ENCODE measurements at places on chromosomes 13 and 19.

DNA sequence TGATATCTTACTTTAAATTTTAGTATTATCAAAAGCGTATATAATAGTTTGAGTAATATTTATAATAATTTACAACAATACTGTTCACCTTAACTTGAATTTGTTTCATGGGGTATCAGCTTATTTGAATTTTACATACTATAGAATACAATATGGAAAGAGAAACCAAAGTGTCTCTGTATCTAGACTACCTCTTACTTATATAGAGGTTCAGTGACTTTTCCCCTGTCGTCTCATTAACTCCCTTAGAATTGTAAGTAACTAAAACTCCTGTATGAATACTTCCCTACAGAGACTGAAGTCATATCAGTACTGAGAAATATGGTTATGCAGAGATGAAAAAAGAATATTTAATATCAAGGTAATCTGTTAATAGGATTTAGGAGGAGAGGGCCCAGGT is 26.8 kb downstream of the COG6 start:
- DNase-seq = no peak

- peak; percentile 81 for DNase-seq
These were observed 11.1 kb upstream of the ARRDC2 start for GRCh38 chr19:17996826-17997316.

- DNase-seq = no peak
These were observed 824.7 kb upstream of the SLITRK5 start for GRCh38 chr13:86846501-86846900.

DNA sequence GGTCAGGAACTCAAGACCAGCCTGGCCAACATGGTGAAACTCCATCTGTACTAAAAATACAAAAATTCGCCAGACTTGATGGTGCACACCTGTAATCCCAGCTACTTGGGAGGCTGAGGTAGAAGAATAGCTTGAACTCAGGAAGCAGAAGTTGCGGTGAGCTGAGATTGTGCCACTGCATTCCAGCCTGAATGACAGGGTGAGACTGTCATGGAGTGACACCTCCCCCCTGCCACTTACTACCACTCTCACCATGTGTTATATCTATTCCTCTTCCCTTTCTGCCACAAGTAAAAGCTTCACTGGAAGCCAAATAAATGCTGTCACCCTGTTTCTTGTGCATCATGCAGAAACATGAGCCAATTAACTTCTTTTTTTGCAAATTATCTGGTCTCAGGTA is 10.6 kb upstream of the CEACAM4 start:
- no peak for DNase-seq

DNA sequence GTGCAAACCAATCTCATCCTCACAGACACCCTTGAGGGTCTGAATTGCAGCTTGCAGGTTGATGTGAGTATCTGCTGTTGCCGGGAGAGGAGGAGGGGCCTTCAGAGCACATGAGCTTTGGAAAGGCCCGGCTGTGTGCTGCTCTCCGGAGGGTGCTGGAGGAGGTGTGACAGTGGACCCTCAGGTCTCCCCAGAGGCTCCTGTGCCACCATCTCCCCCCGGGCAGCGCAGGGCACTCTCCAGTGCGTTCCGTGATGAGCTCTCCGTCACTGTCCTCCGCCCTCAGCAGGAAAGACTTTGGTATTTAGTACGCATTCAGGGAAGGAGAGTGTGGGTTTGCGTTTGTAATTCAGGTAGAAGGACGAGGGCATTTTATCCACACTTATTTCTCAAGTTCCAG is 20.0 kb downstream of the LAMP1 start:
- DNase-seq = no peak

GRCh38 chr19:48393559-48394330 is at the start of gene GRIN2D:
Gene GRIN2D (plus strand): TSS chr19:48393668. CDS start chr19:48398393, 4,725 bp downstream.
- no peak for DNase-seq

- no peak for DNase-seq
These were observed 35.9 kb upstream of the DCT start for GRCh38 chr13:94515374-94515773.

- no peak for DNase-seq
These were observed 18.6 kb downstream of the DEDD2 start for GRCh38 chr19:42198676-42199439.

DNA sequence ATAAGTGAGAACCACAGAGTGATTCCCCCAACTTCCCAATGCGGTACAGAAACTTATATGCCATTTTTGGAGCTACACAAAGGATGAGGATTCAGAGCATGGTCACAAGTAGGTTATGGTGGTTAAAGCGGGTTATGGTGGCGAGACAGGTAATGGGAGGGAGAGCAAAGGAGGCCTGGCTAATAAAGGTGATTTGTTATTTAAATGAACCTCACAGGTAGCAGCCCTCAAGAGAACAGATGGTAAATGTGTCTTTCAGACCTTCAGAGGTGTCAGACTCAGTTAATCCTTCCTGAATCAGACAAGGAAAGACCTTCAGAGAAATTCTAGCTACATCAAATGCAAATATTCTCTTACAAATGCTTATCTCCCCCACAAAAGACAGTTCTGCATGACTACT is 1971.4 kb downstream of the OLFM4 start:
- no peak for DNase-seq

GRCh38 chr13:41785402-41786172 is 175.3 kb downstream of the VWA8 start:
- no peak for DNase-seq

- no peak for DNase-seq
These were observed 17.4 kb downstream of the CAPN12 start for GRCh38 chr19:38726761-38727301.

GRCh38 chr13:26458196-26458749 is 99.2 kb upstream of the WASF3 start:
- no peak for DNase-seq

DNA sequence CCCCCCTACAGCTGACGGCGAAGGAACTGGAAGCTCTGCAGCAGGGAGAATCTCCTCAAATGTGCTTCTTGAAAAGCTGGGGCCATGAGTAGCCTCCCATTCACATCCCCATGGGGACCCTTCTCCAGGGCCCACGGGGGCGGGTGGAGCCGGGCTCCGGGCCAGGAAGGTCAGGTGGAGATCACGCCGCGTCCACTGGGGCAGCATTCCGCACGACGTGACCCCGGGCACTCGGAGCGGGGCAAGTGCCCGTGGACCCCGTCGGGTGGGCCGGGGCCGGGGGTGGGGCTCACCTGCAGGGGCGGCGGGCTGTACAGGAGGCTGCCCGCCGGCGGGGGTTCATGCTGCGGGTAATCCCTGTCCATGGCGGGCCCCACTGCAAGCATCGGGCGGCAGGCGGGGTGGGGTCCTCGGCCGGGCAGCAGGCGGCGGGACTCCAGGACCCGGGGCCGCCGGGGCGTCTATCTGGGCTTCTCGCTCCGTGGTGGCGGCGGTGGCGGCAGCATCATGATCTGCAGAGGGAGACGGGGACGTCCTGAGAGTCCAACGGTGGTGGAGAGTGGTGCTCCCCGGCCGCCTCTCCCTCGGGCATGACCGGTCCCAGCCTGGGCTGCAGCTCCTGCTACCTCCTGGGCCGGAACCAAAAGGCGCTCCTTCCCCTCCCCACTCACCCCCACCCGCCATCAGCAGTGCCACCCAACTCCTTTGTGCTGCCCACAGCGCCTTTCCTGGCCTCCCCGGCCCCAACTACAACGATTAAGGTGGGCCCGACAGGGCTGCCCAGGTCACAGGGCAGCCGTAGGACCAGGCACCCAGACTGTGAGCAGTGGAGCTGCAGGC is 20.0 kb downstream of the SBNO2 start:
- DNase-seq = no peak

DNA sequence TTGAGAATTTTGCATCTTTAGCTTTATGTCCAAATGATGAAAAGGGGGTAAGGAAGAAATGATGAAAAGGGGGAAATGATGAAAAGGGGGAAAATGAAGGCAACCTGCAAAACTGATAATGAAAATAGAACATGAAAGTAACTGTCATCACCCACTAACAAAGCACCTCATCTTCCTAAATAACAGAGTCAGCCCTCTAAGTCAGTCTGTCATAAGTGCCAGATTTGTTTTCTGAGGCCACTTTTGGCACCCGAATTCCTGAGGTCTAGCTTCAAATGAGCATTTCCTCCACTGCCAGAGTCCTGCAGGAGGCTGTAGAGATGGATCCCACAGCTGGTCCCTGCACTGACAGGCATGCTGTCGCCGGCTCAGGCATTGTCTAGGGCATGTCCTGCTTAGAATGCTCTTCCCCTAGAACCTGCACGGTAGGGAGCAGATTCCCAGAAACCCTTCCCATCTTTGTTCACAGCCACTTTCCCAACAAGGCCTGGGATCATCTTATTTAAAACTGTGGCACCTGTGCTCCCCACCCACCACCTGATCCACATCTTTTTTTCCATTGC is 25.3 kb downstream of the RAP2A start:
- no peak for DNase-seq

DNA sequence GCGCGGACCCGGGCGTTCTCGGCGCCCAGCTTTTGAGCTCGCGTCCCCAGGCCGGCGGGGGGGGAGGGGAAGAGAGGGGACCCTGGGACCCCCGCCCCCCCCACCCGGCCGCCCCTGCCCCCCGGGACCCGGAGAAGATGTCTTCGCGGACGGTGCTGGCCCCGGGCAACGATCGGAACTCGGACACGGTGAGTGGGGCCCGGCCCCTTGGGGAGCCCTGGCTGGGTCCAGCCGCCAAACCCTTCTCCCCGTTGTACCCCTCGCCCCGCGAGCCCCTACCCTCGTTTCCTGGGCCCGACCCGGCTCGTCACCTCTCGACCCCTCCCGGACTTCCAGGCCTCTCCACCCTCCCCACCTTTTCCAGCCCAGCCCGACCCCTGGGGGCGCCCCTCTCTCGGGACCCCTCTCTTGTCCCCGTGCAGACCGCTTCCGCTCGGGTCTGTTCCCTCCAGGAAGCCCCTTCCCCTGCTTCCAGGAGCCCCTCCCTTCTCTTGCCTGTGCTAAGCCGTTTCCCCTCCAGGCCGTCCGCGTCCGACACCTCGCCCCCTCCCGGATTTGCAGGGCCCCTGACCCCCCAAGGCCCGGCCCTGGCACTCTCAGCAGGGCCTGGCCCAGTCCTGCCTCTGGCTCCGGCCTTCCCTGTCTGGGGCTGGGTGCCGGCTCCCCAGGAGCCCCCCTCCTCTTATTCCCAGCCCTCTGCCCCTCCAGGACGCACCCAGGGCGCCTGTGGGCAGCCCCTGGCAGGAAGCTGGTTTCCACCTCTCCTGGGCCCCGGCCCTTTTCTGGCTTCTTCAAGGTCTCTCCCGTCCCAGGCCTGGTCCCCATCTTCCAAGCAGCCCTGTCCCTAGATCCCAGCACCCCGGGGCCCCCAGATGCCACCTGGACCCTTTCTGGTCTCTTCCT is 632 bp downstream of the MARK4 start:
- no peak for DNase-seq

- DNase-seq = no peak
These were observed 384.4 kb downstream of the DLEU7 start for GRCh38 chr13:50459046-50459445.

DNA sequence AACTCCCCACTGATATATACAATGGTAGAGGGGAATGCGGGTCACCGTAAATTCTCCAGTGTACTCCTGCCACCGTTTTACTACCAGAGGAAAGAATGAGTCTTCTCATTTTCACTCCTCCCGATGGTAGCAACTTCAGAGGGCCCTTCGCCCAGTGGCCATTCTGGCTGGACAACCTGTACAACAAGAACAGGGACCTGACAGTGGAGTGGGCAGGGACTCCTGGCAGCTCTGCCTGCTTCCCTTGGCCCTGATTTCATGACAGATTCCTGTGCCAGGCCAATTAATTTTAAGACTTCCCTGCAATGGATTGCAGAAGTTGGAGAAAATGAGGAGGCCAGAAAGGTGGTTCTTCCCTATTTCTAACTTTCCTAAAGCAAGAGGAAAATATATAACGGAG is 148.9 kb downstream of the GPC6 start:
- DNase-seq = peak; percentile 24

DNA sequence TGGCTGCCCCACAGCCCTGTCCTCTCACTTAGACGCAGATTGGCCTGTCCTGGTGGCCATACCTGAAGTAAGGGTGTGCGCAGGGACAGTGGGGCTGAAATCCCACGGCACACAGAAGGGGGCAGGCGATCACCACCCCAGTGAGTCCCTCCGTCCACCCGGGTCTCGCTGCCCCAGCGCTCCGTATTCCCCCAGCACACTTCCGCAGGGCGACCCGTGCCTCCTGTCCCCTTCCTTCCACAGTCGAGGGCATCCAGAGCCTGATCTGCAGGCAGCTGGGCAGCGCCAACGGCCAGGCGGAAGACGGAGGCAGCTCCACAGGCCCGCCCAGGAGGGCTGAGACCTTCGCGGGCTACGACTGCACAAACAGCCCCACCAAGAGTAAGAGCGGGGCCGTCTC is 25.3 kb downstream of the PEX11G start:
- no peak for DNase-seq

DNA sequence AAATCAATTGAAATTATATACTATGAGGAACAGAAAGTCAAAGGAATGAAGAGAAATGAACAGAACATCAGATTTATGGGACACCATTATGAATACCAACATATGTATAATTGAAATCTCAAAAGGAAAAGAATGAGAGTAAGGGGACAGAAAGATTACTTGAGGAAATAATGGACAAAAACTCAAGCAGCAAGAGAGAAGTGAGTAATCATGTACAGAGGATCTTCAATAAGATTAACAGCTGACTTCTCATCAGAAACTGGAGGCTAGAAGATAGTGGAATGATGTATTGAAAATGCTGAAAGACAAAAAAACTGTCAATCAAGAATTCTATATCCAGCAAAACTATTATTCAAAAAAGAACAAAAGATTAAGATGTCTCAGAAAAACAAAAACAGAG is 10.4 kb downstream of the MTUS2 start:
- no peak for DNase-seq

- peak; percentile 88 for DNase-seq
These were observed 202.9 kb downstream of the ATP8A2 start for GRCh38 chr13:25574437-25575411.

DNA sequence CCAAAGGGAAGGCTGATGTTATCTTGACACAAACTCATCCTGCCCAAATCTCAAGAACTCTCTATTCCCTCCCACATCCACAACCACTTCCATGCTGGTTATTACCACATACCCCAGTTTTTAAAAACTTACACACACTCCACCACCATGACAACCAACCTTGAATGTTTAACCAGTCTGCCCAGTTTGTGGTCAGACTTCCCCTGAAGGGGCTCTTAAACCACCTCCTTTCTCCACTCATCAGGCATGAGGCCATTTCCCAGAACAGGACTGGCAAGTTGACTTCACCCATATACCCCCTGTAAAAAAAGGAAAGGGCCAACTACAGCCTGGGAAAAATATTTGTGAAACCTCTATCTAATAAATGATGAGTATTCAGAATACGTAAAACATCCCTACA is 12.4 kb upstream of the ZSCAN4 start:
- no peak for DNase-seq

DNA sequence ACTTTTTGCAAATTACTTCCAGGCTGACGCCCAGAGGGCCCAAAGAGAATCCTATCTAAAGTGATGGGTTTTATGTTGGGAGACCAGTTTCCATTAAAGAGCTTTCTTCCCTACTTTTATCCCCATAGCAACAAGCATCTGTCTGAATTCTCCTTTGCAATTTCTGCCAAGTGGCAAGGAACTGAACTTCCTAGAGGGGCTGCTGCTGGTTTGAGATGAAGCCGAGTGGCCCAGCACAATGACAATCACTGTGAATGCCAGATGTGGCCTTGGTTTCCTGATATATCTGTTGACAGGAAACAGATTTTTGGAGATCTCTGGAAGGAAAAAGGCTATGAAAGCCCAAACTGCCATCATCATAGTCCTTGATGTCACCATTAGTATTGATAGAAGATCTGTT is 198.6 kb downstream of the OXGR1 start:
- DNase-seq = no peak

- DNase-seq = peak; percentile 8
These were observed 934 bp downstream of the N4BP2L2 start for GRCh38 chr13:32537580-32538142.
